NCI-H187 (cell line): ENCODE measurements at places on chromosomes 5 and 9.
A peak's percentile ranks its signal among the peaks of the same experiment; 100 is the strongest.

- DNase-seq: peak; percentile 37
Measured at GRCh38 chr5:111158105-111158744, 66.0 kb upstream of the CAMK4 start.

DNA sequence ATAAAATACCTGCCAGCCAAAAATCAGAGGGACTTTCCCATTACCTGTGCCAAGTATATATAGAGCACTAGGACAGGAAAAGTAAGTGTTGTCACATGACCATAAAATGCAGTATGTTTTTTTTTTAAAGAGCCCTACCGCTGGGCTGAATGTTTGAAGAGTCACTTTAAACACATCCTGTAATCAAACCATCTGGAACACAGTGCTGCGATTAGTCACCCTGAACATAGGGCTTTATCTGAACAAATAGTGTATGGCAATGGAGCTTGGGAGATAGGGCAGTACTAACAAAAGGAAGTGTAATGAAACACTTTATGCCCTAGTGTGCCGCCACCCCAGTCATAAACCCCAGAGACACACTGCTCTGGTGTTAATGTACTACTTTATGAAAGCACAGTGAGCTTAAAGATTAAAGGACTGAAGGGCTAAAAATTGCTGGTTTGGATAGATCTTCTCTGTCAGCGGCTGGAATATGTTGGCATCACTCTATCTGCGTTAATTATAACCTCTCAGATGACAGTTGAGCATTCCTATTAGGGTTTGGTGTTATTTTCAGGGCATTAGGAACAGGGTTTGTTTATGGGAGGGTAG, 90.4 kb downstream of the ZNF608 start:
- peak; percentile 78 for DNase-seq

DNA sequence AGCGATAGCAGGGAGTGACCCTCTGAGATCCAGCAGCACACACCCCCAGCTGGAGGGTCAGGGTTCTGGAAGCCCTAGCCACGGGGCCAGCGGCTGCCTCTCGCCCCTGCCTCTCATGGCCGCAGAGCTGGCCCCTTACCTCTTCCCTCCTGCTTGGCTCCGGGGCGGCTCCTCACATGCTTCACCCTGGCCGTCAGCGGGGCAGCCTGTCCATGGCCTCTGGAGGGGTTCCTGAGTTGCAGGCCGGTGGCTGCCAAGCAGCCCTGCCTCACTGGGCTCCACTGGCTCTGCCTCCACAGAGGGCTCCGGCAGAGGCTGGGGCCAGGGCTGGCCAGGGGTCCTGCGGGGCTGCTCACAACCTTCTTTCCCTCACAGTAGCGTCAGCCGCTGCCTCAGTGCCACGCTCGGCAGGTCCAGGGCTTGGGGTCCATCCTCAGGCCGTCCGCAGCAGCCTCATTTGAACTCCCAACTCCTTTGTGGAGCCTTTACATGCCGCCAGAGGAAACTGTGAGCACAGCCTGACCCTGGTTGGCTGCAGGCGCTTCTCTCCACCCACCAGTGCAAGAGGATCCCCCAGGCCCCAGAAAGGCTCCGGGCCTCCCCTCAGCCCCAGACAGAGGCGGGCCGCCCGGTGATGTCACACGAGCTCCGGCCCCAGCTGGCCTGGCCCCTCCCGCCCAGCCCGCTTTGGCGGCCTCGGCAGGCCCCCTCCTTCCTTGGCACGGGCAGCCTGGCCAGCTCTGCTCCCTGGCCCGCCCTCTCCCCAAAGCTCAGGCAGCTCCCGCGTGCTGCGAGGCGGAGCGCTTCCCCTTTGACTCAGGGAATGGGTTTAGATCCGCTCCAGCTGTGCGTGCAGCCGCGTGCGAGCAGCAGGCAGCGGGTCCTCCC, at the start of gene ANGPTL2:
Gene ANGPTL2 (minus strand): TSS at position 460 of the 888 bp plus-strand sequence. CDS start 13,904 bp downstream, outside the sequence.
- DNase-seq: no peak

DNA sequence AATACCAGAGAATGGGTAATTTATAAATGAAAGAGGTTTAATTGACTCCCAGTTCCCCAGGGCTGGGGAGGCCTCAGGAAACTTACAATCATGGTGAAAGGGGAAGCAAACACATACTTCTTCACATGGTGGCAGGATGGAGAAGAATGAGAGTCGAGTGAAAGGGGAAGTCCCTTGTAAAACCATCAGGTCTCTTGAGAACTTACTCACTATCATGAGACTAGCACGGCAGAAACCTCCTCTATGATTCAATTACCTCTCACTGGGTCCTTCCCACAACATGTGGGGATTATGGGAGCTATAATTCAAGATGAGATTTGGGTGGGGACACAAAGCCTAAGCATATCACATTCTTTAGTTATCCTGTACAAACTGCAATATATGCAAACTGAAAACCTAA, 609.4 kb downstream of the MTRR start:
- DNase-seq: no peak

DNA sequence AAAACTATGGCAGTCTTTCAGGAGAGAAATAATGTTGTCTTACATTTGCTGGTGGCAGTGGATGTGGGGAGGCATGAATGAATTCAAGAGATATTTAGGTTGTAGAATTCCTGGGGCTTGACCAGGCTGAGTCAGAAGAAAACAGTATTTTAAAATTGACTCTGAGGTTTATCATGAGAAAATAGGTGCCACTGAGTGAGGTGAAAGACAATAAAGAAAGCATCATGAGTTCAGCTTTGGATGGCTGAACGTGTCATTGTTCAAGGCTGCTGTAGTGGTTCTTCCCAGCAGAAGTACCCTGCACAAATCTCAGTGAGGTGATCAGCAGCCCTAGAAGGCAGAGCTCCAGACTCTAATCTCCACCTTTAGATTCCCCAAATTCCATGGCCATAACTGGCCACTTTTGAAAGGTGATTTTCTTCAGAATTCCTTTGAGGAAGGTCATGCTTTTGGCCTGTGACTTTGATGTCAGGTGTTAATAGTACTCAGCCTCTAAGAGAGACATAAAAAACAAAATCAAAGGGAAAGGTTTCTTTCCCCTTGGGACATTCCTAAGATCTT, 395.4 kb downstream of the NTRK2 start:
- no peak for DNase-seq

DNA sequence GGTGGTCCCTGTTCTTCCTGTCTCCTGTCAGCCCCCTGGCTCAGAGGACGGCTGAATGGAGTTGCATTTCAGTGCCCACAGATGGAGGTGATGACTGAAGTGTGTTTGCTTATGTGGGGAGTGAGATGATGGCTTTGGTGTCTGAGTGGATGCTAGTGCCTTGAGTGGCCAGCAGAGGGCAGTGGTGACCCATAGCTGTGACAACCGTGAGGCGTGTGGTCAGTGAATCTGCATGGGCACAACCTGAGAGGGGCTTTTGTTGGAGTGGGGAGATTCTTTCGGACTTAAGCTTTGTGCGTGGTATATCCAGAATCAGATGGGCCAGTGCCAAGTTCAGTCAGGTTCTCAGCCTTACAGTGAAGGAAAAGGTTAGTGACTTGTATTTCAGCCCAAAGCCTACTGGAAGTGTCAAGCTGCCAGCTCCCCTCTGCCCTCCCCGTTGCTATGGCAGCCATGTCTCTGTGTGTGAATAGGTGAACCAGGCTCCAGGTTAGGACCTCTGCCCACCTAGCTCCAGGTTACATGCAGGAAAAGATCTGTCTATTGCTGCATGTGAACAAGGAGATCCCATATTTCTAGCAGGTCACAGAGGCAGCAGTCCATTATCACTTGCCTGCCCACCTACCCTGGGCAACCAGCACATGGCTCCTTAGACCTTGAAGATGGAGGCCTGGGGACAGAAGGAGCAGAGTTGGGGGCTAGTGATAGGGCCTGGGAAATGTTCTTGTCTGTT, 14.7 kb upstream of the CXXC5 start:
- peak; percentile 42 for DNase-seq

- DNase-seq: no peak
Measured at GRCh38 chr5:36301858-36302603, at the start of gene RANBP3L. Gene RANBP3L (minus strand): TSS chr5:36301902. CDS start chr5:36301416, 486 bp downstream.

DNA sequence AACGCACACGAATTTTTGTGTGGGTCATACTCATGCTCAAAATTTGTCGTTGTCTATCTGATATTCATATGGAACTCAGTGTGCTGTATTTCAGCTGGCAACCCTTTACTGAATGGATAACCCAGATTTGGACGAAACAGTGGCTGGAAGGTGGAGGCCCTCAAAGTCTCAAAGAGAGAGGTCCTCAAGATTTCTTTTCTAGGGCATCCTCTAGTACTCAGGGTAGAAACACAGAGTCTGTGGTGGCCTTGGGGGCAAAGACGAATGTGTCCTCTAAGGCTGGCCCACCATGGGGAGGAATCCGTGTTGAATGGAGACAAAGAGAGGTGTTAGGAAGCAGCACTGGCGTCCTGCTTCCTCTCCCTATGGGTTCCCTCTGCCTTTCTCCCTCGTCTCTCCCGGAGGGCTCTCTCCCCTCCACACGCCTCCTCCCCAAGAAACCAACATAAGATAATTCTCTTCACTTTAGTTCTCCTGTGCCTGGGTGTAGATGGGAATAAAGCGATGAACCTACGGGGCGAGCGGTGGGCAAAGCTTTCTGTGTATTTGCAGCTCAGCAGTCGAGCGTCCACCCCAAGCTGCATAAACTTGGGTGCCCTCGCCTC, 333.7 kb downstream of the CWC27 start:
- DNase-seq: no peak

DNA sequence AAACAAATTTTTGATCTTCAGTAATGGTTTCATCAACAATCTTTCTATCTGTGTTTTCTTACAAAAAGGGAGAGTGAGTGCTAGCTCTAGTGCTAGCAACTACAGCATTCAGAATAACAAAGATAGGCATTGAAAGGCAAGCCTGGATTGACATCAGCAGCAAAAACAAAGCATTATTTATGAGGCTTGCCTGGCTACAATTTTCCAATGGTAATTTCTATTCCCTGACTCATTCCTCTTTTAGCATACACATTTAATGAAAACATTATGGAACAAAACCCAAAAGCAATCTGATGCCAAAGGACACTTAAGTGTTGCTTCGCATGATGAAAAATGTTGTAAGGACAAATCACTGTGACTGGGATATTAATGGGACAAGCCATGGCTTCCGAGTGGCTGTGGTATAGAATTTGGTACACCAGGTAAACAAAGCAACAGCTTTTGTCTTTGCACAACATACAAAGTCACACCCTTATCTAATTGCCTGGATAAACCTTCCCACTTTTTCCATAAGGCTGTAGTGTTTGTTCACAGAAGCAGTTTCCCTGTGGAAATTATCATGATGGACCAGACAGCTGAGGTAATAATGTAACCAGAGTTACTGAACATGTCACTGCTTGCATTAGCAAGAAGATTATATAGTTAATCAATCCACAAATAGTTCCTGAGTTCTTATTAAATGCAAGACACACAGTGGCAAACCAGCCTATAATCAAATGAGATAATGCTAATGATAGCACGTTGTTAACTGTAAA, 179.8 kb upstream of the EDIL3 start:
- DNase-seq: peak; percentile 10

DNA sequence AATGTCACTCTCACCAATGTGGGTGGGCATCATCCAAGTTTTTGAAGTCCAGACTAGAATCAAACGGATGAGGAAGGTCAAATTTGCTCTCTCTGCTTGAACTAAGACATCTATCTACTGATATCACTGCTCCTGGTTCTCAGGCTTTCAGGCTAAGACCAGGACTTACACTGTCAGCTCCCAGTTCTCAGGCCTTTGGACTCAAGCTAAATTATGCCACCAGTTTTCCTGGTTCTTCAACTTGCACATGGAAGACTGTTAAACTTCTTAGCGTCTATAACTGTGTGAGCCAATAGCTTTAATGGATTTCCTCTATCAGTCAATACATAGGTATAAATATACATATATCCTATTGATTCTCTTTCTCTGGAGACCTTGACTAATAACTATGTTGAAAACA, 35.3 kb downstream of the LYRM7 start:
- DNase-seq: no peak

DNA sequence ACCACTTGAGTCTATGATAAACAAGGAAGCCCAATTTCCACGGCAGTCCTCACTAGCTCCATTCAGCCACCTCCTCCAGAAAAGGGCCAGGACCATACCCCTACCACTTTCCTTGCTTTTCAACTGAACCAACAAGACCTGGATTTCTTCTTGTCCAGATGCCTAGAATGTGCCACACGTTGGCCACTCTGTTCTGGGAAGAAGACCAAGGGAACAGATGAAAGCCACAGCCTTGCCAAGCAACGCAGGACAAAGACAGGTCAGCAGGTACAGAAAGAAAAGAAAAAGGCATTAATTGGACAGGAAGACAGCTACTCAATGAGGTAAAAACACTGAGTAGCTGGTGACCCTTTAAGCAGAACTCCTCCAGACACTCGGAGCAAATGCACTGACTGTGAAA, 2.2 kb downstream of the CCNJL start:
- no peak for DNase-seq

- no peak for DNase-seq
Measured at GRCh38 chr5:148747536-148747906, 78.9 kb upstream of the ADRB2 start.

DNA sequence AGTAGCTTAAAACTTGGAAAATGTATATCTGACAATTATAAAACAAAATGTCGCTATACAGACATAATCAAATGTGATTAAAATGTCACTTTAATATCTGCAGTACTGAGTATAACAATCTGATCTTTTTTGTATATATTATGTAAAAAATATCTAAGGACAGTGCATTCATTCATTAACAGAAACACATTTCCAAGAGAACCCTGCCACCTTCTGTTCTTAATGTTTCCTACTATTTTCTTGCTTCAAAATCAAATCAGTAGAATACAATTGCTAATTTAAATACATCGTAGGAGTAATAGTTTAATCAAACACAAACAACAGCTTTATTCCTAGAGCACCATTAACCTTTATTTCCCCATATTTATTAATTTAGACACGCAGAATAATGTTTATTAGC, 142.6 kb upstream of the ST8SIA4 start:
- no peak for DNase-seq

- no peak for DNase-seq
Measured at GRCh38 chr5:177010153-177010552, 3.6 kb upstream of the UIMC1 start.

DNA sequence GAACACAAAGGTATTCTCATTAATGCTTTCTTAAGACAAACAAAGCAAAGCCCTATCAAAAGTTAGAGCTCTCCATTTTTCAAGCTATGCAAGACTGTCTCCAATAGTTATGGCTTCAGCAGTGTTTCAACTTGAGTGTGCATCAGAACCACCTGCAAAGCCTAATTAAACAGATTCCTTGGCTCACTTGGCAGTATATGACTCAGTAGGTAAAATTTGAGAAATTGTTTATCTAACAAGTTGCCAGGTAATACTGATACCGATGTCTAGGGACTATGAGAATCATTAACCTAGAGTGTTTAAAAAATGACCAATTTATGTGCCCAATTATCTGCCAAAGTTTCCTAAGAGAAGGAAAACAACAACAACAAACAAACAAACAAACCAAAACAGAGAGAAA, 60.3 kb upstream of the PARP8 start:
- DNase-seq: no peak

DNA sequence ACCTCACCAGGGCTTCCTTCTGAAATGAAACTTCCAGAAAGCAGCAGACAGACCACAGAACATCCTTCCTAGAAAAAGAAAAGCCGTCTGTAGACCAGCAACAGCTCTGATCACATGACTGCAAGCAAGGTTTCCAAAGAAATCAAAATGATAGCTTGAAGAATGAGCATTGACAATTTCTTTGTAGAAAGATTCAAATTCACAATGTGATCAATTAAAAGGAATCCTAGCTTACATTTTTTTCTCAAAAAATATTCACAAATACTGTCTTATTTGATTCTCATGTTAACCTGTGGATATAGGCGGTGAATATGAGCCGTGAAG, 144.9 kb downstream of the MTX3 start:
- DNase-seq: no peak
